ENCODE measurements at places on chromosomes 5 and 9.

DNA sequence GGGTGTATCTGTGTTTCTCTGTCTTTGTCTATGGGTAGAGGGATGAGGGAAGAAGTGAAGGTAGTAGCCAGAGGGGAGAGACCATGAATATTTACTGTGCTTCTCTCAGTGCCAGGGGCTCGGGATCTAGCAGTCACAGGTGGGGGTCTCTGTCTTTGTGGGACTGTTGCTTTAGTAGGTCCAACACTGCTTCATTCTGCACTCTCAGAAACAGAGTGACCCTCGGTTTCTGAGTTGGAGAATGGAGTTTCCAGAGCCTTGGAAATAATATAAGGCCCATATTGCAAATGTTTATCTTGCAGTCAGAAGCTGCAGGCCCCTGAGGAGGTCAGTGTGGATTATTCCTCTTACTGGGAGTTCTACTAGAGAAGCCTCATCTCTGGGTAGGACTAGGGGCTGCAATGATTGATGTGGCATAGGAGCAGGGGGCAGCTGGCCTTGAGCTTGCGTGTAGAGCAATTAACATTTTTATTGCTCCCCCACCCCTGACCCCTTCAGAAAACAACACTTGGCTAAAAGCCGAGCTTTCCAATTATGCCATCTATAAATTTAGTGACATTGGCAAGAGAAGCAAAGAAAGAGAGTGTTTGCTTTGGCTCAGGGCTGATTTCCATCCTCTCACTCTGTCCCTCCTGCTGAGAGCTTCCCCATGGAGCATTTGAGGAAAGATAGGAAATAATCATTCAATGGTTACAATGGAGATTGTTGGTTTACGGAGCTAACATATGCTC is 55.0 kb upstream of the TRPC7 start:
- no peak overlapping the region for H3K4me3 ChIP-seq
- no peaks in the 10 kb centered on the region for H3K36me3 ChIP-seq
- H3K4me1 ChIP-seq: no peaks in the 10 kb centered on the region
- H3K27me3 ChIP-seq: no peaks in the 10 kb centered on the region
- no peak for DNase-seq

GRCh38 chr5:11319836-11320580 is 559.0 kb upstream of the DAP start:
- no peaks in the 10 kb centered on the region for H3K36me3 ChIP-seq
- no peak overlapping the region for H3K27ac ChIP-seq
- DNase-seq: no peak
- no peaks in the 10 kb centered on the region for H3K27me3 ChIP-seq
- no peak overlapping the region for H3K4me3 ChIP-seq

- no peaks in the 10 kb centered on the region for H3K4me1 ChIP-seq
- no peaks in the 10 kb centered on the region for H3K27me3 ChIP-seq
- no peak for DNase-seq
- no peak overlapping the region for H3K27ac ChIP-seq
Observed at GRCh38 chr5:168679515-168679920, 100.3 kb upstream of the PANK3 start.

DNA sequence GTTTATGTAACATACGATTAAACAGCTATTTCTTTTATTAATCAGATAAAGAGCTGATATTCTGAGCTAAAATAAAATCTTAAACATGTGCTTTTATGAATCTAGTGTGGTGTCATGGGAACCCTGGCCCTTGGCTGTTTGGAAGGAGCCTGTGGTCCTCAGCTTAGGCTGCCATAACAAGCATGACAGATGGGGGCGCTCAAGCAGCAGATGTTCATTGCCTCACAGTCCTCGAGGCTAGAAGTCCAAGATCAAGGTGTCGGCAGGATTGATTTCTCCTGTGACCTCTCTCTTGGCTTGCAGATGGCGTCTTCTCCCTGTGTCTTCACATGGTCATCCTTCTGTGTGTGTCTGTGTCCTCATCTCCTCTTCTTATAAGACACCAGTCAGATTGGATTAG is 448.2 kb downstream of the GADD45G start:
- no peaks in the 10 kb centered on the region for H3K27me3 ChIP-seq
- H3K4me3 ChIP-seq: no peak overlapping the region
- no peaks in the 10 kb centered on the region for H3K4me1 ChIP-seq
- no peak for DNase-seq
- no peaks in the 10 kb centered on the region for H3K36me3 ChIP-seq

GRCh38 chr5:60597572-60598320 is 102.2 kb downstream of the DEPDC1B start:
- no peak overlapping the region for H3K4me3 ChIP-seq
- no peaks in the 10 kb centered on the region for H3K4me1 ChIP-seq
- H3K36me3 ChIP-seq: no peaks in the 10 kb centered on the region
- H3K27ac ChIP-seq: no peak overlapping the region
- no peaks in the 10 kb centered on the region for H3K27me3 ChIP-seq

GRCh38 chr5:68258531-68258930 is 43.0 kb downstream of the PIK3R1 start:
- no peak for DNase-seq
- no peaks in the 10 kb centered on the region for H3K36me3 ChIP-seq
- no peak overlapping the region for H3K4me3 ChIP-seq
- H3K27me3 ChIP-seq: no peaks in the 10 kb centered on the region
- peaks cover 9% of the 10 kb centered on the region for H3K4me1 ChIP-seq

DNA sequence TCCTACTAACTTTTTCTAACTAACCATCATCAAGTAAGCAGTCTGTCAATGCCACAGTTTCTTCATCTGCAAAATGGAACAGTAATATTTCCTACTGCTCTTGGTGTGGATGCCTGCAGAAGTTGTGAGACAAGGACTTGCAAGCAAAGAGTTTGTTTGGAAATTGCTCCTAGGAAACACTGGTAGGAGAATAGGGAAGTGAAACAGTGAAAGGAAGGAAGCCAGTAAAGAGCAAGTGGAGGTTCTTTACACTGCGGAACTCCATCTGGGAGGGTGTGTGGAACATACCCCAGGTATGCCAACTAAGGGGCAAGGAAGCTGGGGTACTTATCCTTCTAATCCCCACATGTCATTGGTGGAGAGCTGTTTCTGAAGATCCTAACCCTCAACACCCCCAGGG is 119.9 kb downstream of the FOXD1 start:
- DNase-seq: no peak
- no peaks in the 10 kb centered on the region for H3K27me3 ChIP-seq
- no peak overlapping the region for H3K4me3 ChIP-seq
- H3K36me3 ChIP-seq: no peaks in the 10 kb centered on the region
- H3K4me1 ChIP-seq: no peaks in the 10 kb centered on the region

Data from esophagus squamous epithelium (tissue), 5 donors.